ENCODE measurements at places on chromosomes 6 and 20. TPM values are rescaled to one million over a fixed set of nuclear protein-coding genes. Genes with fewer than 3 reads are reported as not detected.

Gene TNXB
- total RNA-seq = 1.1 TPM

Gene TNFRSF6B
- 7.8 TPM for total RNA-seq

Gene CLDN20
- not detected for total RNA-seq

Gene KDM1B
- 12.6 TPM for total RNA-seq

Gene LRRN4
- under 0.01 TPM for total RNA-seq

Gene MDFI
- total RNA-seq = 0.23 TPM

Gene NRSN1
- not detected for total RNA-seq

Gene CPNE5
- total RNA-seq = not detected

Gene SNRNP48
- total RNA-seq = 24.5 TPM

Gene GSTA2
- not detected for total RNA-seq

Gene LAMA5
- total RNA-seq = 63.7 TPM

Gene PSMF1
- total RNA-seq = 17.4 TPM

Gene RPL10A
- 1,582 TPM for total RNA-seq

Gene HTR1E
- total RNA-seq = not detected

Gene ADGRG6
- 0.75 TPM for total RNA-seq

Gene CD109
- 18.0 TPM for total RNA-seq

Gene ULBP3
- 5.0 TPM for total RNA-seq

Gene PTPRK
- total RNA-seq = 38.9 TPM

Gene FAM209B
- total RNA-seq = not detected

Gene SLC44A4
- not detected for total RNA-seq

Gene PNPLA1
- total RNA-seq = not detected

Gene MAP1LC3A
- 17.2 TPM for total RNA-seq

Gene COMMD7
- total RNA-seq = 9.4 TPM

All from smooth muscle cell of the coronary artery (primary cell).